ENCODE measurements at places on chromosomes 2 and 18. TPM values are rescaled to one million over a fixed set of nuclear protein-coding genes. Genes with fewer than 3 reads are reported as not detected.

GRCh38 chr2:68980956-68981355 lies 6.5 kb downstream of the GKN1 start:
- DNase-seq: no peak
- no peaks in the 10 kb centered on the region for H3K4me1 ChIP-seq
- no peaks in the 10 kb centered on the region for H3K36me3 ChIP-seq
- H3K4me3 ChIP-seq: no peak overlapping the region

DNA sequence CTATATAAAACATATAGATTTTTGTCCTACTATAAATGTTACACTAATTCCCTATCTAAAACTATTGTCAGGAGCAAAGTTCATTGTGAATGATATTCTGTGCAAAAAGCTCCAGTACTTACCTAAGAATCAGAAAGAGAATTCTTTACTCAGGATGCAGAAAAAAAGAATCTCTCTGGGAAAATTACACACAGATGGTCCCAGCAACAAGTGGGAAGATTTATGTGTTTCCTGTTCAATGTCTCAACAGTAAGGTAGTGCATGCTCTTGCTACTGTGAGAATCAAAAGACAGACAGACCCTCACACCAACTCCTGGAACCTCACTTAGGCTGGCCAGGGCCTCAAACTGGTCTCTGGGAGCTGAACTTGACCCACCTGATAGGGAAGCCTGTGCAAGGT lies 11.2 kb upstream of the NAPG start:
- no peak for DNase-seq
- H3K27me3 ChIP-seq: no peaks in the 10 kb centered on the region
- no peaks in the 10 kb centered on the region for H3K36me3 ChIP-seq
- peaks cover 18% of the 10 kb centered on the region for H3K4me1 ChIP-seq

GRCh38 chr2:131034122-131035051 lies 58.9 kb downstream of the FAM168B start:
- H3K4me1 ChIP-seq: peaks cover 14% of the 10 kb centered on the region
- H3K27me3 ChIP-seq: peaks cover 45% of the 10 kb centered on the region
- H3K36me3 ChIP-seq: no peaks in the 10 kb centered on the region

DNA sequence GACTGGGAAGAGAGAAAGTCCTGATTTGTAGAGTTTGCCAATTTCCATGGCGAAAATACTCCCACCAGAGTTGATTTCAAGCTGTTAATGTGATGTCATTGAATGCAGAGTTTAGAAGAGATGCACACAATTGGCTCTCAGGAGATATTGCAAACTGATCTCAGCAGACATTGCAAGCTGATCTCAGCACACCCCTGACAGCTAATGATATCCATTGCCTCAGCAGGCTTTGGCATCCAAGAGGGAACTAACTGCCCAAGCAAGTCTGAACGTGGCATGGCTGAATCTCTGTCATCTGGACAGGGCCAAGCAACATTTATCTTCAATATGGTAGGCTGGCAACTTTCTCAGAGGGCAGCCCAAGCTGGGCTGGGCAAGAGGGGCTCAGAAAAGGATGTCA lies 78.4 kb upstream of the CYP1B1 start:
- no peak for DNase-seq
- no peak overlapping the region for H3K27ac ChIP-seq
- no peak overlapping the region for H3K4me3 ChIP-seq
- no peaks in the 10 kb centered on the region for H3K4me1 ChIP-seq

GRCh38 chr2:231409776-231410175 lies 14.3 kb downstream of the B3GNT7 start:
- H3K36me3 ChIP-seq: no peaks in the 10 kb centered on the region
- peaks cover 12% of the 10 kb centered on the region for H3K4me1 ChIP-seq
- H3K4me3 ChIP-seq: no peak overlapping the region
- H3K27ac ChIP-seq: peak overlapping the region; percentile 81
- H3K27me3 ChIP-seq: no peaks in the 10 kb centered on the region

DNA sequence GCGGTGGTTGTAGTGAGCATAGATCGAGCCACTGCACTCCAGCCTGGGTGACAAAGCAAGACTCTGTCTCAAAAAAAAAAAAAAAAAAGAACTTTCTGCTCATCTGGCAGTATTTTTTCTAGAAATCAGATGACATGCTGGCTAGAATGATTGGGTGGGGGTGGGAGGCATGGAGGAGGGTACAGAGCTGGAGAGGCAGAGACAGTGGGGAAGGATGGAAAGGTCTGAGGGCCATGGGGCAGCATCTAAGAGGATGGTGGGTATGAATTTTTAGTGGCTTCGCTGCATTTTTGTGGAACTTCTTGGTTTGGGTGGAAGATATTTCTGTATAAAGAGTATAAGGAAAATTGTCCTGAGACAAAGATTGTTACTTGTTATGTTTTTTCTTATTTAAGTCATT lies 23.3 kb downstream of the ARMC9 start:
- peak overlapping the region; percentile 85 for H3K27ac ChIP-seq
- H3K36me3 ChIP-seq: no peaks in the 10 kb centered on the region
- H3K4me3 ChIP-seq: no peak overlapping the region

GRCh38 chr2:238901461-238902057 lies 53.7 kb downstream of the TWIST2 start:
- no peaks in the 10 kb centered on the region for H3K4me1 ChIP-seq
- H3K27ac ChIP-seq: no peak overlapping the region
- H3K4me3 ChIP-seq: no peak overlapping the region
- DNase-seq: no peak
- no peaks in the 10 kb centered on the region for H3K27me3 ChIP-seq

- H3K36me3 ChIP-seq: no peaks in the 10 kb centered on the region
Measured at GRCh38 chr18:78913395-78913794, 66.2 kb upstream of the SALL3 start.

DNA sequence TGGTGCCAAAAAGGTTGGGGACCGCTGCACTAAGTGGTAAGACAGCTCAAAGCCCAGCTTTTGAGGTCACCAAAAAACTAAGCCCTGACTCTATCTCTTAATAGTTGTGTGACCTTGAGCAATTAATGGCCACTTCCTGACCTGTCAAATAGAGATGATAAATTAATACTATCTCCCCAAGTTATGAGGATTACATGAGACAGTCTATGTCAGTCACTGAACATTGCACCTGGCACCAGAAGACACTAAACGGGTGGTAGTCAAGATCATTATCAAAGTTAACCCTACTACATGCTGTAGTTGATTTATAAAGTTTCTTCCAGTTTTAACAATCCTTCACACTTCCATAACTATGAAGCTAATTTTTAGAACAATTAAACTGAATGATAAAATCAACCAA lies 36.5 kb downstream of the STPG4 start:
- H3K36me3 ChIP-seq: no peaks in the 10 kb centered on the region
- DNase-seq: no peak
- H3K4me3 ChIP-seq: no peak overlapping the region
- H3K4me1 ChIP-seq: peaks cover 5% of the 10 kb centered on the region

DNA sequence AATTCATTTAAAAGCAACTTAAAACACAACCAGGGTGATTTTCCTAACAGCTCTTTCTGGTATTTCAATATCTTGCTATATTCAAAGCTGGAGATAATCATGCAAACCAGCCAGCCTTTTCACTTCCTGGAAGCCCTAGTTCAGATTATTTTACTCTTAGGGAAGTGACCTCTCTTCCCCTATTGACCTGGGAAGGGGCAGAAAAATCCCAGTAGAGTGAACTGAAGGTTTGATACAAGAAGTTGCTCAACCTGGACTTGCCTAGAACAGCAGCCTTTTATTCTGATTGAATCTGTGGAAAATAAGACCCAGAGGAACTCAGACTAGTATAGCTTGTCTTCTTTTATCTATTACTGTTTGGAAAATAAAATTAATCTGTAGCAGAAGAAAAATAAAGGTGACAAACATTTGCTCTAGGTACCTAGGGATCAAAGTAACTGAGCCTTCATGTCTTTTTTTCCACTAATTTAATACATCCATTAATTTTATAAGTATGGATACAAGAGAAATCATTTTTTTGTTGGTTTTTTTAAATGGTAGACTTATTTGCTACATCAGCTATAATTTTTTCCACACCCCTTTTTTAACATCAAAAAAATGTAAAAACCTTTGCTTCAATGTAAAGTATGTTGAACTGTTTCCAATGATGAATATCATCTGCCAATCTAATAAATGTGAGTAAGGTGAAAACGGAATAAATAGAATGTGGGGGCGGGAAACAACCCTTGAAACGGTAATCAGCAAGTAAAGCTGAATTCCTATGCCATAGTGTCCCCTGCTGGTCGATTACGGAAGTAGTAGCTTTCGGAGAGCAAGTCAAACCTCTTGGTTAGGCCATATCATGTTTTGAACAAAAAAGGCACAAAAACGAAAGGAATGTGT lies 629.9 kb downstream of the NRXN1 start:
- no peaks in the 10 kb centered on the region for H3K4me1 ChIP-seq
- H3K4me3 ChIP-seq: no peak overlapping the region
- H3K27ac ChIP-seq: no peak overlapping the region
- peak; percentile 14 for DNase-seq
- H3K36me3 ChIP-seq: no peaks in the 10 kb centered on the region
- H3K27me3 ChIP-seq: no peaks in the 10 kb centered on the region

DNA sequence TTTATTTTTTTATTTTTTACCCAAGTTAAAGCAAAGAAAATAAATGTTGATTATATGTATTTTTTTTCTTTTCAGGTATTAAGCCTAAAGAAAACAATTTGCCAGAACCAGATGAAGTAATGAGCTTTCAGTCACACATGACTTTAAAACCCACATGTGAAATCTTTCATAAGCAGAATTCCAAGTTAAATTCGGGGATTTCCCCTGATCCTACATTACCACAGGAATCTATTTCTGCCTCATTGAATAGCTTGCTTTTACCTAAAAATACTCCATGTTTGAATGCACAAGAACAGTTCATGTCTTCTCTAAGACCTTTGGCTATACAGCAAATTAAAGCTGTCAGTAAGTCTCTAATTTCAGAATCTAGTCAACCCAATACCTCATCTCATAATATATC lies 26.6 kb downstream of the GEN1 start:
- no peaks in the 10 kb centered on the region for H3K27me3 ChIP-seq
- no peak overlapping the region for H3K27ac ChIP-seq
- no peak for DNase-seq
- no peaks in the 10 kb centered on the region for H3K4me1 ChIP-seq

OXER1 gene
- not detected for total RNA-seq

CHRND gene
- not detected for total RNA-seq

SP140 gene
- total RNA-seq: 12.7 TPM

LYG1 gene
- 1.5 TPM for total RNA-seq

BMP10 gene
- not detected for total RNA-seq

HRH4 gene
- not detected for total RNA-seq

RFTN2 gene
- 1.7 TPM for total RNA-seq

CDH7 gene
- not detected for total RNA-seq

WNT6 gene
- total RNA-seq: 1.7 TPM

EFHD1 gene
- 3.7 TPM for total RNA-seq

SLC14A1 gene
- total RNA-seq: 0.75 TPM
